T-helper 17 cell (primary cell): ENCODE measurements at places on chromosomes 2 and 18. TPM values are rescaled to one million over a fixed set of nuclear protein-coding genes. Genes with fewer than 3 reads are reported as not detected.
A peak's percentile ranks its signal among the peaks of the same experiment; 100 is the strongest.

DNA sequence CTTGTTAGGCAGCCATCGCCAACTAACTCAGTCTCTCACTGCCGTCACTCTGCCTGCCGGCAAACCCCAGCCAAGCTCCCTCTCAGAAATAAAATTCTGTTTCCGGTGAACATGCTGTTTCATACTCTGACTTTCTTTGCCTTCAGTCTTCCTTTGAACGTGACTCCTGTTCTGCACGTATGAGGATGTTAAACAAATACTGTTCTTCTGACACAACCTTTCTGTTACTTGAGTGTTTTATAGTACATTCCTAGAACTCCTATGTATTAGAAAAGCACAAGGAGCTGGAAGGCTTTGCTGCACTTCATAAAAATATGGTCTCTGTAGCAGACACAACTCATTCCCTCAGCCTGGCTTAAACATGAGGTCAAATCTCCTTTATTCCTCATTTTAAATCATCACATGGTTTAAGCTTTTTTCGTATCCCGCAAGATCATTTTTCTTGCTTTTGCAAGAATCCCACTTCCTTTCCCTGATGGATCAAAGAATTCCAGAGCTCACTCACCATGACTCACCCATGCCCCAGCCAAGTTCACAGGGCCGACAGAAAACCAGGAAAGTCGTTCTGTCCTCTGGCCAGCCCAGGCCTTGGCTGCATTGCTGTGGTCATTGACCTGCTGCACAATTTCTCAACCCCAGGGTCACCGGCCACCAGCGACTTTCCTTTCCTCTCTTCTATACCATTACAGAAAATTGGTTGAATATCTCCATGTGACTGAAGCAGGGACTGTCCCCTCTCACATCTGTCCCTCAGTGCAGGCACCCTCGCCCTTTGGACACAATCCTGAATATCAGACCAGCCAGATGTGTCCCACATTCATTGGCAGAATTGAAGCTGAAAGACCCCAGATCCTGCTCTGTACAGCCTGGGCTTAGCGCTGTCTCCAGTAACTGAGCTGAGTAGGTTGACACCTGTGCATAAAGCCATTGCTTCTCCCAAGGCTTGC is 183.1 kb upstream of the ARL4C start:
- H3K4me1 ChIP-seq: no peaks in the 10 kb centered on the region
- no peak for DNase-seq
- no peak overlapping the region for H3K27ac ChIP-seq

GRCh38 chr2:208386541-208386940 is 20.1 kb upstream of the PTH2R start:
- H3K4me3 ChIP-seq: no peak overlapping the region
- peaks cover 3% of the 10 kb centered on the region for H3K36me3 ChIP-seq
- DNase-seq: no peak
- peaks cover 50% of the 10 kb centered on the region for H3K27me3 ChIP-seq

DNA sequence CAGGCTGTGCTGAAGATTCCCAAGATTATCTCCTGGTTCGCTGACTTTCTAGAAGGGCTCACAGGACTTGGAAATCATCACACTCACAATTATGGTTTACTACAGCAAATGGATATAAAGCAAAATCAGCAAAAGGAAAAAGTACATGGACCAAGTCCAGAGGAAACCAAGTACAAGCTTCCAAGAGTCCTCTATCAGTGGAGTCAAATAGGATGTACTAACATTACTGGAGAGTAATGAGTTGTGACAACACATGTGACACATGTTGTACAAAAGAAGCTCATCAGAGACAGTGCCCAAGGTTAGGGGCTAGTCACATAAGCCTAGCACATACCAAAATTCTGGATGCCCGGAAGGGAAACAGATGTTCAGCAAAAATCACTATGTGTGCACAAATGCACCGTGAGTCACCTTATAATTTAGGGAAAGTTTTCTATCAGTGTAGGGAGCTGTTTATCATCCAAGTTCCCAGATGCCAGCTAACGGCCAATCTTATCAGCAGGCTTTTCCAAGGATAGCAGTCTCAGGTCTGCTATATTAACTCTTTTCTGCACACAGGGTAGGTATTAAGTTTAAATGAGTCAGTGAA is 9.5 kb downstream of the TMEM237 start:
- no peaks in the 10 kb centered on the region for H3K27me3 ChIP-seq
- no peak for DNase-seq
- no peak overlapping the region for H3K27ac ChIP-seq

DNA sequence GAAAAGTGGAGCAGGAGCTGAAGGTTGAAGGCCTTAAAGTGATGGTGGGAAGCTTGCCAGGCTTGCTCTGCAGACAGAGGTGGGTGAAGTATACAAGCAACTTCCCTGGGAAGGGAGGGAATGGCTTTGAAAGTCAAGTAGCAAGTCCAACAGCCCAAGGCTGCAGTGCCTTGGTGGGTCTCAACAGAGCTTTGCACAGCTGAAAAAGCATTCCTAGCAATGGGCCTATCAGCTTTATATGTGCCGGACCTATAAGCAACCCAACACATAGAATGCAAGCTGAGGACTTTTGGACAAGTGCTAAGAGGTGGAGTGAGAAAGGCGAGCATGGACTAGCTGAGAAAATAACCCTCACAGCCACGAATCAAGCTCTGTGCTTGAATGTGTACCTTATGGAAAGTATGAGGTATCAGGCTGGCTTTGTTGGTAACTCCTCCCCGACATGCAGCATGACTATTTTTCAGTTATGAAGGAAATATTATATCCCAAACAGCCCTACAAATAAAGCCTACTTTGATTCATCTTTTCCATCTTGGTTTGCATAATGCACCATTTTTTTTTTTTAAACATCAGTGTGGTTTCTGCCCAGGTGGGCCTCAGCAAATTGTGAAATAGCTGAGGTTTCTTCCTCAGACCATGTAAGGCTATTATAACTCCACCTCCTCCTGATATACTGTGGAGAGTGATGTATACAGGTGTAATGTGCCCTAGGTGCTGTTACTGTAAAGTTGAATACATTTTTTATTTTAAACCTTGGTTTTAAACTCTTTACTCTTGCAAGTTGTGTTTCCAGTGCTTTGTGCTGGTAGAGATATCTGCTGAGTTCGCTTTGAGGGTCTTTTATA is 241.4 kb upstream of the CXCR4 start:
- H3K4me3 ChIP-seq: no peak overlapping the region
- H3K36me3 ChIP-seq: no peaks in the 10 kb centered on the region
- peaks cover 24% of the 10 kb centered on the region for H3K4me1 ChIP-seq
- no peak overlapping the region for H3K27ac ChIP-seq

DNA sequence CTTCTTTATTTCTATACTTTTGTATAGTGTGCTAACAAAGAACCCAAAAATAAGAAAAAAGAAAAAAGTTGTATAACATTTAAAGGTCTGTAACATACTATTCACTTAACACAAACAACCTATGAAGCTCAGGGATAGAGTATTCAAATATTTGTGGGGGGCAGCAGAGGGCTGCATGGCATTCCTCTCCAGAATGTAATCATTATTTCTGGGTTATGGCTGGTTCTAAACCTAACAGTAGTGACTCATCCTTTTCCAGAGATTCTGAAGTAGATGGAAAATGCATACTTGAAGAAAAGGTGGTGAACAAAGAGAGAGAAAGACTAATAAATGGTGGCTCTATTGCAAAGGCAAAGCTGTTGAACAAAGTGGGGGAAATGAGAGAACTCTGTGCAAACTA is 249.4 kb downstream of the NRXN1 start:
- H3K36me3 ChIP-seq: no peaks in the 10 kb centered on the region
- no peaks in the 10 kb centered on the region for H3K27me3 ChIP-seq
- no peak overlapping the region for H3K4me3 ChIP-seq
- DNase-seq: no peak
- H3K4me1 ChIP-seq: no peaks in the 10 kb centered on the region

DNA sequence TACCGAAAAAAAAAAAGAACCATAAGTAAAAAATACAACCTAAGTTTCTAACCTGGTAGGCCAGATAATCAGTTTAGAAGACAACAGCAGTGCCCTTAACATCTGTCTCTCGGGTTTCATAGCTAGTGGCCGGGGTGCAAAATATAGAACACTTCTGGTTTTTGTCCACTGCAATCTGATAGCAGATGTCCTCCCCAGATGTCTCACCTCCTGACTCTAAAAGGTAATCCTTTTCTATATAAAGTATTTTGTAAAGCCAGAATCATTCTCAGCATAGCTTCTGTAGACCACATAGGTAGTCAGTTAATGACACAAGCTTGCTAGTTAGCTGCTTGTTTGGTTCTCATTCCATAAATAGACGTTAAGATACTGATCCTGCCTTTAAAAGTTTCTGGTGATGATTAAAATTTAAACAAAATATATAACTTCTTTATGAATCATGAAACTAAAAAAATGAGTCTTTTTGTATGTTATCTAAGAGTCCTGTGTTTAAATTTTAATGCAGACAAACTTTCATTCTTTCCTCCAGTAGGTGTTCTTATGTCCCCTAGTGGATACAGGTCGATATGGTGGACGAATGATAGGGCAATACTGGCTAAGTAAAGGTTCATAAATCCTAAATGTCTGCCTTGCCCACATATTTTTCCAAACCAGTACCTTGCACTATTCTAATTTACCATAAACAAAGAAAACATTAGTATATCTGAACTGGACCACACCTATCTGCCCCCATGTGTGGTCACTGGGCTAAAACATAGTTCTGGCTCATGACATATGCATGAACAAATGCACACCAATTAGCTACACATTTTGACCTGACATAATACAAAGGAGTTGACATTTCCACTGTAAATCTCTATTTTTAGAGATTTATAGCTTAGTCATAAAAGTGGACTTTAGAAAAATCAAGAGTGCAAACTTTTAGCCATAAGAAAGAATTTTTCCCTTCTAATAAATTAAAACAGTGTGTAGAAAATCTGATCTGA is 171.0 kb downstream of the SRBD1 start:
- no peak for DNase-seq
- H3K27me3 ChIP-seq: no peaks in the 10 kb centered on the region
- H3K4me3 ChIP-seq: no peak overlapping the region
- peaks cover 4% of the 10 kb centered on the region for H3K36me3 ChIP-seq
- H3K27ac ChIP-seq: no peak overlapping the region

- H3K36me3 ChIP-seq: peaks cover 2% of the 10 kb centered on the region
- H3K4me3 ChIP-seq: no peak overlapping the region
- H3K27ac ChIP-seq: peak overlapping the region; percentile 29
- H3K4me1 ChIP-seq: peaks cover 12% of the 10 kb centered on the region
- DNase-seq: no peak
- no peaks in the 10 kb centered on the region for H3K27me3 ChIP-seq
These were observed 120.0 kb upstream of the PPP1CB start for GRCh38 chr2:28631514-28632206.

- no peak overlapping the region for H3K27ac ChIP-seq
- H3K36me3 ChIP-seq: no peaks in the 10 kb centered on the region
- no peaks in the 10 kb centered on the region for H3K4me1 ChIP-seq
- peaks cover 62% of the 10 kb centered on the region for H3K27me3 ChIP-seq
- no peak for DNase-seq
These were observed 258.0 kb downstream of the MTX2 start for GRCh38 chr2:176526995-176527901.

- no peak overlapping the region for H3K27ac ChIP-seq
- DNase-seq: no peak
- H3K4me3 ChIP-seq: no peak overlapping the region
- no peaks in the 10 kb centered on the region for H3K27me3 ChIP-seq
- H3K4me1 ChIP-seq: peaks cover 25% of the 10 kb centered on the region
These were observed 99.7 kb upstream of the RFX8 start for GRCh38 chr2:101574622-101575021.

- DNase-seq: no peak
- H3K4me3 ChIP-seq: no peak overlapping the region
- no peak overlapping the region for H3K27ac ChIP-seq
- no peaks in the 10 kb centered on the region for H3K36me3 ChIP-seq
- H3K4me1 ChIP-seq: no peaks in the 10 kb centered on the region
These were observed 163.7 kb upstream of the NDUFV2 start for GRCh38 chr18:8938817-8939216.

MROH2A gene
- not detected for total RNA-seq

TDRD15 gene
- 0.13 TPM for total RNA-seq

CROCC2 gene
- total RNA-seq: not detected

ZNF516 gene
- 16.5 TPM for total RNA-seq

HRH4 gene
- total RNA-seq: 3.2 TPM

GPR148 gene
- total RNA-seq: not detected

MYL12B gene
- 178 TPM for total RNA-seq

SLC9A4 gene
- 0.18 TPM for total RNA-seq

ARHGAP25 gene
- total RNA-seq: 75.6 TPM

CCDC121 gene
- total RNA-seq: 1.3 TPM

SERPINB5 gene
- total RNA-seq: not detected

ASXL3 gene
- not detected for total RNA-seq
